Foreskin fibroblast (primary cell): ENCODE measurements at places on chromosomes 1 and 21.

DNA sequence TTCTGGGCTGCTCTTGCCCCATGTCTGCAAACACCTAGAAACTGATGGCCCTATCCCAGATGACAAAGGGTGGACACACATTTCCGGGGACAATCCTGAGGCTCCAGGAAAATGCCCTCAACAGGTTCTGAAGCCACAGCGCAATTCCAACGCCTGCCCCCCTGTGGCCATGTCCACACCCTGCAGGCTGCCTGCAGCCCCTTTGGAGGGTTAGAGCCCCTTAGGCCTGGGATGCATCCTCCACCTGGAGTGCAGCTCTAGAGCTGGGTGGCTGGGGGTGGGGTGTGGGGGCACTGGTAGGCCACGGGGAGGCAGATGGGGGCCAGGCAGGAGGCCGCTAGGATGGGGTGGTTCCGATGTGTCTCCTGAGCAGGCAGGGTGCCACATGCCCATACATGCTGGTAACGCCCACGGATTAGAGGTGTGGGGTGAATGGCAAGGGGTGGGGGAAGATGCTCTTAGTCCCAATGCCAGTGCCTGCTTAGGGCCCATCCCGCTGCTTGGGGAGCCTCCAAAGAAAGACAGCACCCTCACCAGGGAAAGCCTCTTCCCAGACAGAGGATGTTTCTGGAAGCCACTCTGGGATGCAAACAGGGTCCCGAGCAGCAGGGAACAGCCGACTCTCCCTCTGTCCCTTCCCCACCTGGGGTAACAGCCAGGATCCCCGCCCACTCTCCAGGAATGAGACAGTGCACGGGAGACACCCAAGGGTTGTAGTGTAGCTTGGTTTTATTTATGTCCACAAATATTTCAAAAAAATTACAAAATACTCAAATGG lies 34.0 kb downstream of the SLC45A1 start:
- no peak for DNase-seq

GRCh38 chr1:200909757-200910239 lies 15.1 kb downstream of the INAVA start:
- DNase-seq, result no peak

- no peak for DNase-seq
Observed at GRCh38 chr1:101996825-101997465, at the start of gene OLFM3. OLFM3 (minus strand) TSS chr1:101996926.

GRCh38 chr21:28704746-28705145 lies 287.9 kb downstream of the LTN1 start:
- peak; percentile 35 for DNase-seq

- DNase-seq, result no peak
Observed at GRCh38 chr1:98793136-98793535, 131.6 kb downstream of the SNX7 start.

DNA sequence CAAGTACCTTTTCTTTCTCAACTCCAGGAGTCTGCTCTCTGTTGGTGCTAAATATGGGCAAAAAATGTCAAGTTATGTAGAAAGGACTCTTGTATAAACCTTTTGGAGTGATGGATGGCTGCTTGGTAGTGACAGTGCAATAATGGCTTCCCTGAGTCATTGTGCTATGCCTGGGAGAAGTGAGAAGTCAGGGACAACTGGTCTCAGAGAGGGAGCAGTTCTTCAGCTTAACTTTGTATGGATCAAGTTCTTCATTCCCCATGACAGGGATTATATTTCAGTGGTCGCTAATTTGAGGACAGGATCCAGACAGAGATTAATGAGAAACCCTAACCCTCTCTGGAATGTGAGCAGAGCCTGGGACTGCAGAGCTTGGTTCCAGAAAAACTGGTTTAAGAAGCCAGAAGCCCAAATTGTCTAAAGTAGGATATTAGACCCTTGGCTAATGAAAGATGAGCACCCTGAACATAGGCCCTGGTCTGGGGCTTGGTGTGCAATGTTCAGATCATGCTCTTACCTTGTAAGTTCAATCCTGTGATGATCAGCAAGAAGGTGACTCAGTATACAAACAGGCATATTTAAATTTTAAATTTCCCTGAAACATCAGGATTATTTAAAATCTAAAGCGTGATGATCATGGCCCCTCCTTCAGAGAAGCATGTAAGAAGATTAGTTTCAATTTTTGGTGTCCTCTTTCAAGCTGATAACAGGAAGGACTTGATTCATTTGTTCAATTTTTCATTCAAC lies 50.9 kb downstream of the NTMT2 start:
- DNase-seq, result no peak

DNA sequence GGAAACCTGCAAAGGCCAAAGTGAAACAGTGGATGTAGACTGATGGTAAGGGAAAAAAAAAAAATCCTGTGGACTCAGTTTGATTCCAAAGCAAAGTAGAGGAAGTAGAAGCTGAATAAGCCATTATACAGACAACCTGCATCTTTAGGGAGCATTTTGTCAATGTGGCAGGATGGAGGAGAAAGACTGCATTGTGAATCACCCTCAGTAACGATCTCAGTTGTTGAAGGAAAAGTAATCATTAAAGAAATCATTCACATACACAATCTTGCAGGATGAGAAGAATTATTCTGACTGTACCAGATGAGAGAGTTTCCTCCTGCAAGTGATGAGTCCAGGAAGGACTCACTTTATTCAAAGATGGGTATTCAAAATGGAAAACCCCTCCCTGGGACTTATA lies 45.1 kb upstream of the TRIM67 start:
- DNase-seq, result no peak

- DNase-seq, result no peak
Observed at GRCh38 chr1:224076407-224076806, 37.5 kb upstream of the FBXO28 start.

DNA sequence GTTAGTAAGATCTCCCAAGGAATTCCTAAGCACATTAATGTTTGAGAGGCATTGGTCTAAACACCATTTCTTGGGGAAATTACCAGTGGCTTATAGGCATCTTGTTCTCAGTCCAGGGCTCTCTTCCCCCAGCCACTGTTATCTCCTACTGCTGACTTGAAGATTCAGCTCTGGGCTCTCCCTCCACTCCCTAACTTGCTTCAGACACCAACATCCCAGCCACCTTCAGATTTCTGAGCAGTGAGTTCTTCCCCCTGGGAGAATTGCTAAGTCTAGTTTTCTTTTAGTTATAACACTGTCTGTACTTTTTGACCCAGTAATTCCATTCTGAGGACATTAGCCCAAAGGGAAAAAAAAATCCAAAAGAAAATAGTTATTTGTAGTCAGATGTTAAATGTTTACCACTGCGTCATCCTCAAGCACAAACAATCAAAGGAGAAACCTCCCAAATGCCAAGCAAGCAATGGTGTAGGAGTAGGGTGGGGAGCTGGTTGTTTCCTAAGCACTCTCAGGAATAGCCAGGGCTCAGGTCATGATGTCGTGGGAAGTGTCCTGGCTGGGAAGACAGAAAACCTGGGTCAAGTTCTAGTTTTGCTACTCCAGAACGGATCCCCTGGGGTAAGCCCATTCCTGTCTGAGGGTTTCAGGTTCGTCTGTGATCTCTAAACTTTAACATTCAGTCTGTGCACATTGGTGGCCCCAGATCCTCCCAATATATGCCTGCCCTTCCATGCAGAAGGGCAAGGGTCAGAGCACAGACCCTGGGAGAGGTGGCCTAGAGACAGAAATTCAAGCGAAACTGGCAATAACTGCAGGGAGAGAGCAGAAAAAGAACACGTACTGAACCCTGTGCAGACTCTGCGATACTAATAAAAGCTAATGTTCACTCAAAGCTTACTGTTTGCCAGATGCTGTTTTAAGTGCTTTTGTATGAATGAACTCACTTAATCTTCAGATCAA lies 191.1 kb upstream of the FGGY start:
- DNase-seq, result peak; percentile 34

DNA sequence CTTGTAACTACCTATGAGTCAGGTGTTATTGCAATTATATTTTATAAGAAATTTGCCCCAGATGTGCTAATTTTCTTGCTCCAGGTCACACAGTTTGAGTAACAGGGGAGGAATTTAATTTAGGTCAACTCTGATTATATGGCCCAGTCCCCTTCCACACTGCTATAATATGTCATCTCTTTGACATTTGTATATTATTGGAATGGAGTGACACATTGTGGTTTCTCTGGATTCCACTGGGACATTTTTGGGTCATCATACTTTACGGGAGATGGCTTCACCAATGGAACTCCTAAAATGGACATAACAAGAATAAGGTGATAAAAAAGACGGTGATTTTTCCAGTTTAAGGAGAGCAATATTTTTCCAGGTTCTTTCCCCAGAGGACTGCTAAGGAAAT lies 191.2 kb downstream of the DISC1 start:
- no peak for DNase-seq

DNA sequence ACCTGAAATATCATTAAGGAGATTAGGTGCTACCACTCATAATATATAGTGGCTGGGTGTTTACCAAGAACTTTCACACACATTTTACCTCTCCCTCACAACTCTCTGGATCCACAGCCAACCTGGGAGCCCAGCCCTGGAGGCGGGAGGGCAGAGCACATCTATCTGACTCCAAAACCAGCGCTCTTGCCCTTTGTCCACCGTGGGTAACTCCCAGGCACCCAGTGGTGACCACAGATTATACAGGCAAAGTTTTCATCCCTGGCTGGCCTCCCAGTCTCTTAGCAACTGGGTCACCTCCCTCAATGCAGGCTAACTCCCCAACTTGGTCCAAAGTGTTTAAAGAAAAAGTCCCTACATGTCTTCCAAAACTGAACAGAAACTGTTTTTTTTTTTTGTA lies 2.4 kb downstream of the PAQR7 start:
- no peak for DNase-seq
